Nephron progenitor cell (in vitro differentiated cells): ENCODE measurements at places on chromosomes 1 and 21.

- DNase-seq, result no peak
Measured at GRCh38 chr1:60283690-60284089, 210.1 kb upstream of the C1orf87 start.

GRCh38 chr1:67619080-67619479 lies 65.9 kb upstream of the GADD45A start:
- no peak for DNase-seq

- no peak for DNase-seq
Measured at GRCh38 chr21:27448960-27449359, 482.1 kb upstream of the ADAMTS5 start.

GRCh38 chr1:2115008-2115641 lies 64.9 kb downstream of the PRKCZ start:
- DNase-seq, result no peak

- no peak for DNase-seq
Measured at GRCh38 chr1:243213045-243213787, 41.9 kb downstream of the CEP170 start.

DNA sequence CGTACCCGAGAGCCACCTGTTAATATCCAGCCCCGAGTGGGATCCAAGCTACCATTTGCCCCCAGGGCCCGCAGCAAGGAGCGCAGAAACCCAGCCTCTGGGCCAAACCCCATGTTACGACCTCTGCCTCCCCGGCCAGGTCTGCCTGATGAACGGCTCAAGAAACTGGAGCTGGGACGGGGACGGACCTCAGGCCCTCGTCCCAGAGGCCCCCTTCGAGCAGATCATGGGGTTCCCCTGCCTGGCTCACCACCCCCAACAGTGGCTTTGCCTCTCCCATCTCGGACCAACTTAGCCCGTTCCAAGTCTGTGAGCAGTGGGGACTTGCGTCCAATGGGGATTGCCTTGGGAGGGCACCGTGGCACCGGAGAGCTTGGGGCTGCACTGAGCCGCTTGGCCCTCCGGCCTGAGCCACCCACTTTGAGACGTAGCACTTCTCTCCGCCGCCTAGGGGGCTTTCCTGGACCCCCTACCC lies 1.4 kb downstream of the USP21 start:
- DNase-seq, result no peak

DNA sequence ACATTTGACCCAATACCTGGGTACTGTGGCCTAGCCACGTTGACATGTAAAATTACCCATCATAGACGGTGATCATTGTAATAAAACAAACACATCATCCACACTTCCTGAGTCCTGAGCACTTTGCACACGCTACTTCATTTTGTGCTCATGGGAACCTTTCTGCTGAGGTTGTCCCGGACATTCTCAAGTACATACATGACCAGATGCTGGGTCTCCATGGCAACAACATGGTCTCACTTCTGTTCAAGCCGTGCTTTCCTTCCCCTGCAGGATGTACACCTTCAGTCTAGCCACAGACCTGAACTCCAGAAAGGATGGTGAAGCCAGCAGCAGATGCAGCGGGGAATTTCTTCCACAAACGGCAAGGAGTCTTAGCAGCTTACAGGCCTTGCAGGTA lies 22.7 kb downstream of the UBASH3A start:
- no peak for DNase-seq

DNA sequence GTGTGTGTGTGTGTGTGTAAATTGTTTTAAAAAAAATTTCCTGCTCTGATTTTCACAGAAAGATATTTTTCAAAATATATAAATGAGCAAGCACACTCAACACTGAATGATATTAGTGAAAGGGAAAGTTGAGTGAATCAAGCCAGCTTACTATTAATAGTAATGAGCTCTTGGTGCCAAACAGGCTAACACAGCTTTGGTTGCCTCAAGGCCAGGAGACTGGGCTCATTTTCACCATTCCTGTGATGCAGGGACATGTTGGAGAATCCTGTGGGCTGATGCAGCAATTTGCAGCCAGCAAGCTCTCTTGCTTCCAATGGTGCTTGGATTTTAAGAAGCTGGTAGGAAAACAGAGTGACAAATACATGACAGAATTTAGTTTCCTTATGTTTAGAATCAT lies 30.2 kb downstream of the PLA2G4A start:
- no peak for DNase-seq

GRCh38 chr1:33257207-33257771 lies 997 bp downstream of the ZNF362 start:
- no peak for DNase-seq

GRCh38 chr1:13535227-13535626 lies 21.4 kb upstream of the LRRC38 start:
- no peak for DNase-seq

- DNase-seq, result no peak
Measured at GRCh38 chr1:93692026-93692425, 10.4 kb upstream of the BCAR3 start.

- DNase-seq, result no peak
Measured at GRCh38 chr1:15727021-15727420, 9.0 kb upstream of the SLC25A34 start.

DNA sequence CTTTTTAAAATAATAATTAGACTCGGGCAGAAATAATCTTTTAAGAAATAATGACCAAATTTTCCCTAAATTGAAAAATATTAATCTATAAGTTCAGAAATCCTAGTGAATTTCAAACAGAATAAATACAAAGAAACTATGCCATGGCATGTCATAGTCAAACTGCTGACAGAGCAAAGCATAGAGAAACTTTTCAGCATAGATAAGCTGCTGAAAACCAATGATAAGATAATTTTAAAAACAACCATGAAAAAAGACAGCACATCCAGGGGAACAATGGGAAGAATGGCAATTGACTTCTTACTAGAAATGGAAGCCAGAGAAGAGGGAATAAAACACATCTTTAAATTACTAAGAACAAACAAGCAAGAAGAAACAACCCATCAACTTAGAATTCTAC lies 19.8 kb downstream of the CD1D start:
- DNase-seq, result no peak

- no peak for DNase-seq
Measured at GRCh38 chr1:68000191-68000590, 50.2 kb downstream of the DIRAS3 start.

- DNase-seq, result no peak
Measured at GRCh38 chr1:212656730-212657129, 42.9 kb downstream of the BATF3 start.

DNA sequence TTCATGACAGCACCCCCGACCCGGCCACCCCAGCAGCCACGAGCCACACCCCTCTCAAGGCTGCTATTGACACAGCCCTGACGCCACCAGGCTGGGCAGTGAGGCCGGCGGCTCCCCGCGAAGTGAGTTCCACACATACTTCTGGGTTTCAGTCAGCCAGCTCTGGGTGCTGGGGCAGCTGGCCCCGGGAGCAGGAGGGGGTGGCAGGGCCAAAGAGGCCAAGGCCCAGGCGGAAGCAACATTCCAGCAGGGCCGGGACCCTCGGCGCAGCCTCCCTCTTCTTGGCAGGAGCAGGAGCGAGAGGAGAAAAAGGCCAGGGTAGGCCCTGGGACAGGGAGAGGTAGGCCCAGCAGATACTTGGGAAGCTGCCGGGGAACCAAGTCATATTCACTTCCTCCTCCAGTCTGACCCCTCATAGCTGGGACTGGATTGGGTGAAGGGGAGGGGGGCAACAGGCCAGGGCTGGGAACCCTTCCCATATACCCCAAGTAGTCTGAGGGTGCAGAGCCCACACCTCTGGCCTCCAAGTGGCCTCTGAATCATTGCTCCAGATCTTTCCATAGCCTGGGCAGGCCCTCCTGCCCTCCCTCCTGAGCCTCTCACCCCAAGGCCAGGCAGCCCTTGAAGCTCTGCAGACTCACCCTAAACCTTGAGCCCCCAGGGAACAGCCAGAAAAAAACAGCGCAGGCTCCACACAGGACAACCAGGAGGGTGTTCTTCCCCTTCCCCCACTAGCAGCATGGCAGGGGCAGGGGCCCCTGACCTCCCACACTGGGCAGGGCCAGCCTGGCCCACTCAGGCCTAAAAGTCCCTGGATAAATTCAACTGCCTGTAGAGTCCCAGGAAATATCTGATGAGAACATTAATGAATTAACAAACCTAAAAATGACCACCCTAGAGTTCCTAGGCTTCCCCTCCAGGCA lies 5.7 kb downstream of the HSPG2 start:
- DNase-seq, result no peak

DNA sequence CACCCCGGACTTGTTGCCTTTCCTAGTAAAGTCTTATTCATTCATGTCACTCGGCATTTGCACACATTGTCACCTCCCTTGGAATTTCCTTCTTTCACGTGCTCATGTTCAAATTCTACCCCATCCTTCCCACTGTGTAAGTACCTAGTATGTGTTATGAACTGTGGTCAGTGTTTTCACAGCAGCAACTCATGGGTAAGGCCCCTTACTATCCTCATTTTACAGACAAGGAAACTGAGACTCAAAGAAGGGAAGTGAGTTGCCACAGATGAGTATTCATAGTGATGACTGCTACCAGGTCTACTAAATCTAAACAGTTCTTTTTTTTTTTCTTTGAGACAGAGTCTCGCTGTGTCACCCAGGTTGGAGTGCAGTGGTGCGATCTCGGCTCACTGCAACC lies 10.5 kb downstream of the CITED4 start:
- DNase-seq, result no peak

GRCh38 chr1:47002211-47002610 lies 21.3 kb upstream of the CYP4X1 start:
- DNase-seq, result no peak

- no peak for DNase-seq
Measured at GRCh38 chr1:212256369-212256768, 28.8 kb upstream of the PPP2R5A start.

GRCh38 chr1:63877816-63878215 lies 104.0 kb downstream of the ROR1 start:
- no peak for DNase-seq

- no peak for DNase-seq
Measured at GRCh38 chr1:18637962-18638834, 7.6 kb downstream of the PAX7 start.

DNA sequence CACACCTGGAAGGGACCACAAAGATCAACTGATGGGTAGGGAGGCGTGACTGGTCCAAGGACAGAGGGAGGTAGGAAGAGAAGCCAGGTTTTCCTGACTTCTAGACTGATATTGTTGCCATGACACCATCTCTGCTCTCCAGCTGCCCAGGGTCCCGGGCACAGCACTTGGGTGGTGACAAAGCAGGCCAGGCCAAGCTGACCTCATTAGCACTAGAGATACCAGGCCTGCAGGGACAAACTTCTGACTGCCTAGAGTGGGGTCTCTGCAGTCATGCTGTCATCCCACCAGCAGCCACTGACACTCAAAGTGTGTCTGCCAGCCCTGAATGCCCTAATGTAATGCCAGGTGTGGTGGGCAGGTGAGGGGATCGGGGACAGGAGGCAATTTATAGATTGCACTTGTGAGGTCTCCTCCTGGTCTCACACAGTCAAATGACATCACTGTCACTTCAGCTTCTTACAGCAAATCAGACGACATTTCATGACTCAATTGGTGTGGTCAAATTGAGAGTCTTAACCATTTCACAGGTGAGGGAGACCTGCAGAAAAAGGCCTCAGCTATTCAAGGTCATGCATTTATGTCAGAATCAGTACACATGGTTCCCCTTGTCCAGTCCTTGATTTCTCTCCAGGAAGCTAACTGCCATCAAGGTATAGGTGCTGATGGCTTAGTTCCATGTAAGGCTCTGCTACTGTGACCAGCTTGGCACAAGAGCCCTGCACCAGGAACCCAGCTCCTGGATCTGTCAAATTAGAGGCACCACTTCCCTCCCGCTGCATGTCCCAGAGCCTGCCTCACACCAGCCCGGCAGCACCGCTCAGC lies 2.7 kb downstream of the SLC9A1 start:
- no peak for DNase-seq

DNA sequence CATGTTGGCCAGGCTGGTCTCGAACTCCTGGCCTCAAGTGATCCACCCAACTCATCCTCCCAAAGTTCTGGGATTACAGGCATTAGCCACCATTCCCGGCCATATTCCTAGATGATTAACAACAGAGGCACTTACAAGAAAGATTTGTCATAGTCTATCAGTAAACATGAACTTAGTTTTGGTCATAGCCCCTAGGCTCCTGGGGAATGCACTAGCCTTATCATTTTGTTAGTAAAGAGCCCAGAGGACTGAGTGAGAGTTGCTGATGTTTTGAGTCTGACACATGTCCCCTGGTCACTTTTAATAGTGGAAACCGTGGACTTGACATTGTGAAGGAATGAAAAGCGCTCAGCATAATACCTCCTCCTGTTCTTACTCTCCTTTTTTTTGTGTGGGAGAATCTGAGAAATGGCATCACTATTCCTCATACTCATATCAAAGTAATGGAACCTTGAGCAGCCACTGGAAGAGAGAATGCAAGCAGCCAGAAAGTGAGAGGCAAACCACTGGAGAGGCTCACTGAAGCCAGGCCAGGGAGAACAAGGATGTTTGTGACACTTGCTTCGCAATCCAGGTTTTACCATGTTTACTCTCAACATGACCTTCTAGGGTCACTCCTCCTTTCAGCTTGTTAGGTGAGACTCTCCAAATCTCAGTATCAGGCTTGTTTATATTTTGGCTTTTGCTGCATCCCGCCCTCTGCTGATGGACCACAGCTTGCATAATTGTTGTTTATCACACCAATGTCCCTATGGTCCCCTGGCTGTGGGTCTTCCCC lies 14.8 kb downstream of the ATP1B1 start:
- no peak for DNase-seq

DNA sequence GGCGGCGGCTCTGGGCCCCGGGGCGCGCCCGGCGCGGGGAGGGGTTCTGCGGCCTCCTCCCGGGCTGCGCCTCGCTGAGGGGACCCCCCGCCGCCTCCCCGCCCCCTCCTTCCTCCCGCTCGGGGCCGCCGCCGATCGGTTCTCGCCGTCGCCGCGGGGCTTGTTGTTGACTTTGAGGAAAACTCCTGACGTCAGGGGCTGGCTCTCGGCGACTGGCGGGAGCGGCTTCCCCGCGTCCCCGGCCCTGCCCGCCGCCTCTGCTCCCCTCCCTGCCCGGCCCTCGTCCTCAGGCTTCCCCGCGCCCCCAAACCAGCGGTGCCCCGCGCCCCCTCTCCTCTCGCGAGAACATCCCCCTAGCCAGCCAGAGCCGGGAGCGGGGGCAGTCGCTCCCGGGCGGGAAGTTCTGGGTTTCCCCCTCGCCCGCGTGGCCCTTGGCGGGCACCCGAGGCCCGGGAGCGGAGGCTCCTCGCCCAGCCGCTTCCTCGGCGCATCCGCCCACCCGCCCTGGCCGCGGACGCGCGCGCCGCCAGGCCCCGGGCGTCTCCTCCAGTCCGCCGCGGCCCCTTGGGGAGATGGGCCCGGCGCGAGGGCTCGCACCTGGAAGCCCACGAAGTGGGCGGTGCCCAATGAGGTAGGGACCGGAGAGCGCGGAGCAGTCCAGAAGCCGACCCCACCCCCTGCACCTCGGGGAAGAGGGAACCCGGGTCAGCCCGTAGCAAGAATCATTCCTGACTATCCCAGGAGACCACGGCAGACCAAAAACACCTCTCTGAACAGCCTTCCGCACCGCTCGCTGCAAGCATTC lies 611 bp upstream of the AKT3 start:
- peak; percentile 83 for DNase-seq
